ENCODE measurements at places on chromosomes 2 and 18.

DNA sequence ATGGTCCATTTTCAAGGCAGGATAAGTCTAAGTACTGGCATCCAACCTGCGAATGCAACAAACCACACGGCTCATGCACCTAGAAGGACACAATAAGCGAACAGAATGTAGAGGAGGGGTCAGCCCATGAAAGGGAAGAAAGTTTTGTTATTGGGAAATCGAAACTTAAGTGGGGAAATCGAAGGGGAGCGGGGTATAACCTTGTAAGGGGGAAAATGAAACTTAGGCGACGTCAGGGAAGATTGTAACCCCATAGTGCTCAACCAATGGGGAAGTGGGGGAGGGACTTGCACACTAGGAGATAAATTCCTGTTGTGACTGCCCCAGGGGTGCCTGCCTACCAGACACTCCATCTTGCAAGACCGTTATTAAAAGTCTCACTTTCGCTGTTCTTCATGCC lies 15.6 kb upstream of the OTOF start:
- DNase-seq, result no peak

GRCh38 chr2:109563288-109563687 lies 50.5 kb downstream of the SEPTIN10 start:
- DNase-seq, result no peak

DNA sequence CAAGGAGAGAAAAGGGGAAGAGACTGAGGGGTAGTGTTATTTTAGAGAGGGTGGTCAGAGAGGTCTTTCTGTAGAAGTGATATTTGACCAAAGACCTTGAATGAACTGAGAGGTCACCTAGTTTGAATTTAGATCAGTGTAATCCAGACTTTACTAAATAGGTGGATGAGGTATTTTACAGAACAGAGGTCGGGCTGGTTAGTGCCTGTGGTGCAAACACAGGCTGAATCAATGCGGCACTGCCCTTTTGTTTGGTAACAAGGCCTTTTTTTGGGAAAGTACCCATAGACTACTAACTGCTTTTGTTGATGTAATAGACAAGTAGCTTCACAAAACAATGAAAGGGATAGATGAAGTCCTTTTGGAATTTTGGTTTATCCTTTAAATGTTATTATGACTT lies 15.9 kb downstream of the RAPGEF4 start:
- DNase-seq, result no peak

DNA sequence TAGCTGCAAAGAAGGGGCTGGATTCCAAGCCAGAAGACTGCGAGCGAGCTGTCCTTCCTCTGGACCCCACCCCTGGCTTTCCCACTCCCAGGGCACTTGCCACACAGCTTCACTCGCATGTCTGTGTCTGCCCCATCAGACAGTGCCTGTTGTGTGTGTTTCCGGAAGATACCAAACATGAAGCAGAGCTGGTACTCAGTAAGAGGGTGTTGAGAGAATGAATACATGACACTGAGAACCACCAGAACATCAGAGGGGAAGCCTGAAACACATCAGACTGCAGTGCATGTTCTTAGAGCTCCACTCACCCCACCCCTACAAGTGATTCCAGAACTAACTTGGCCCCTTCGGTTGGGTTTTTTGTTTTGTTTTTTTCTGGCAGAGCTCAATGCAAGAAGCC lies 181.5 kb downstream of the TTC32 start:
- no peak for DNase-seq

Measured in effector memory CD4-positive, alpha-beta T cell (primary cell).